AG08396 (cell line): ENCODE measurements at places on chromosomes 1 and 21.

DNA sequence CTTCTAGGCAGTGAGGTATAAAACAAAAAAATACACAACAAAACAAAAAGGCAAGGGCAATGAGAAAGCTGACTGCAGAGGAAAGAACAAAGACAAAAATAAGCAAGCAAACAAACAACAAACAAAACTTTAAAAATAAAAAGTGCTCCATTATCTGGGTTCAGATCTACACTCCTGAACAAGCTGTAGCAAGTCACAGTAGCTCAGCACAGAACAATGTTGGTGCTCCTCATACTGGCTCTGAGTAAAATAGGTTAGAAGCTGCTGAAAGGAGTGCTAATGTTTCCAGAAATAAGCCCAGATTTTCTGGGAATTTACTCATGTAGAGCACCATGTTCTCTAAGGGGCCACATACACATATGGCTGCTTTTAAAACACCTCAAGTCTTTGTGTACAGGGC, 16.6 kb upstream of the DUSP10 start:
- DNase-seq: no peak

- no peak for DNase-seq
Measured at GRCh38 chr1:172427191-172427590, 6.7 kb downstream of the C1orf105 start.

DNA sequence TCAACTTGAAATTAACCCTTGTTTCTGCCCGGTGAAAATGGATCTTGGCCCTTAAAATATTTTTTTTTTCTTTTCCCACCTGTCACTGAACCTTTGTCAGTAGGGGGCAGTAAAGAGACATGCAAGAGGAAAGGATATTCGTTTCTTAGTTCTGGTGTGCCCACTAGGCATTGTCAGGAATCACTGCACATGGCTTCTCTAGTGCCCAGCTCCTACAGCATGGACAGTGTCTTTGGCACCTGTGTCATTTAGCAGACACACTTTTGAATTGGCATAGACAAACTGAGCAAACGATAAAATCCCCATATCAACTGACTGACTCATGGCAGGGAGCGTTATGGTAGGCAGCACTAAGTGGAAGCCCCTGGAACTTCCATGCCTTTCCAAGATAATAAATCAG, 1048.1 kb downstream of the BRINP3 start:
- DNase-seq: peak; percentile 11

GRCh38 chr21:46196733-46197132, 12.5 kb upstream of the SPATC1L start:
- DNase-seq: no peak

DNA sequence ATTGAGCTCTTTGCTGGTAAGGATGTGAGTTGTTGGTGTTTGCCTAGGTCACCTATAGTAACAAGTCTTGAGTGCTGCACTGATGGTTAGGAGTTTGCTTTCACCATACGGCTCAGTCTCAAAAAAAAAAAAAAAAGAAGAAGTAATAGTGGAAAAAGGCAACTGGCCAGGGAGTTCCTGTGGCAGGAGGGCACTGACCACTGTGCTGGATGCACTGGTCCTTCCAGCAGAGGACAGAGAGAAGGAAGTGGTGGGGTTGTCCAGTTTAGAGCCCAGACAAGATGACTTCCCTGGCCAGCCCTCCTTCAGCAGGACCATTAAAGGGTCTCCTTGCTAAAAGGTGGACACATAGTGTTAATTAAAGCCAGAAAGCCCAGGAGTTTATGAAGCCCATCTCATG, 11.9 kb upstream of the PTCH2 start:
- no peak for DNase-seq

GRCh38 chr1:22808186-22808675, 97.6 kb downstream of the EPHB2 start:
- peak; percentile 91 for DNase-seq

- DNase-seq: no peak
Measured at GRCh38 chr1:239357867-239358266, 28.5 kb upstream of the CHRM3 start.

GRCh38 chr1:92367496-92367895, 68.6 kb downstream of the RPAP2 start:
- DNase-seq: no peak

GRCh38 chr1:3731583-3732433, 20.4 kb upstream of the CCDC27 start:
- no peak for DNase-seq

DNA sequence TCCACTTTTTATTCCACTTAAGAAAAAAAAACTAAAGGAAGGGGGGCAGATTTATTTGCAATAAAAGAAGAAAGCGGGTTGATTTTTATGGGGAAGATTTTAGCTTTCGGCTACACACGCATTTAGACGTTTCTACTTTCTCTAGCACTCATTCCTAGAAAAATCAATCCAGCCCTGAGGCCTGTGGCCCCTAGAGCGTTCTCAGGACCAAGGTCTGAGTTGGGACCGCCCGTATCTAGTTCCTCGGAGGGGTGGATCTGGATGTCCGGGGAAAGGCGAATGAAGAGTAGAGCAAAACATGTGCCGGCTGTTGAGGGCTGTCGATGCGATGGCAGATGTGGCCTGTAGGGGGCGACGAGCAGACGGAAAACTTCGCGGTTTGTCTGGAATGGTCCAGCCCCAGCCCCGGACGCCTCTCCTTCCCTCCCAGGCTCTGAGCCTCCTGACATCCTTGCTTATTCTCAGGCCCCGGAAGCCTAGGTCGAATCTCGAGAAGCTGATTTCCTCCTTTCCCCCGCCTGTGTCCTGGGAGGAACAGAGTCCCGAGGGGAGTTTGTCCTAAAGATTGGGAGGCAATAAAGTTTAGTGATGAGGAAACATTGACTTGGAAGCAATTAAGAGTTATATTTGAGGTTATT, 5.2 kb downstream of the FOXD3 start:
- DNase-seq: peak; percentile 88

DNA sequence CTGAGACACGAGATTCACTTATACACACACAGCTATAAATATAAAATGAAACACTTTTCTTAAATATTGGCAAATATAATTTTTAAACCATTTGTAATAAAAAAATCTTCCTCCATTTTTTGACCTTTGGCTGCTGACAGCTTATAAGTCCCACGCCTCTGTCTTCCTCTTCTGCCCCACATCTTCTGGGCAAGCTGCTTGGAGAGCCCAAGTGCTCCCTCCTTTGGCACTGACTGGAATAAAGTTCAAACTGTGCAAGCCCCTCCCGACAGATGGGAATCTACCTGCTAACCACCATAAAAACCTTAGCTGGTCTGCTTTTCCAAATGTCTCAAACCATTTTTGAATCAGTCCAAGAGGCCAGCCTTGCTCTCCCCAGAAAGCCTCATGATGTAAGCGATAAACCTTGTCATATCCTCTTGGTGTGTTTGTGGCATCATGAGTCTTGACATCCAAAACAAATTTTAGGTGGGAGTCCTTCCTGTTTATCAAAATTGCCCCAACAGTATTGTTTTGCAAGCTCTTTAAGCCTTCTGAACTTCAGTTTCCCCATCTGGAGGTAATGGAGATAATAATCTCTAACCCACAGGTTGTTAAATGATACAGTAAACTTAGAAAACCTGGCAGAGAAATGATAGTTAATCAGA, 99.8 kb downstream of the SNX7 start:
- DNase-seq: no peak

DNA sequence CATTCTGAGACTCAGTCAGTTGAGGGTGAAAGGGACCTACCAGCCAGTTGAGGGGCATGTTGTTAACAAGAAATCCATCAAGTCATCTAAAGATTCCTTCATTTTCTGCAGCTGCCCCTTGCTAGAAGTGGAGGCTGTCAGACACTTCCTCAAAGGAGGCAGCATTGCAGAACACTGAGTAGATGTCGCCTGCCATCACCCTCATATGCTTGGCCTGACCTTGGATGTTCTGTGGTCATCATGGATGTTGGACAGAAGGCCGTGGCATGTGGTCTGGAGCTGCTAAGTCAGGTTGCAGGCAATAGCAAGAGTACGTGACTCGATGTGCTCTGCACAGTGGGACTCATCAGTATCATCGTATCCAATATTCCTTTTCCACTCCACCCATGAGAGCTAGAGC, 70.6 kb downstream of the GATAD2B start:
- no peak for DNase-seq

GRCh38 chr1:180643693-180644092, 11.9 kb downstream of the XPR1 start:
- peak; percentile 18 for DNase-seq

DNA sequence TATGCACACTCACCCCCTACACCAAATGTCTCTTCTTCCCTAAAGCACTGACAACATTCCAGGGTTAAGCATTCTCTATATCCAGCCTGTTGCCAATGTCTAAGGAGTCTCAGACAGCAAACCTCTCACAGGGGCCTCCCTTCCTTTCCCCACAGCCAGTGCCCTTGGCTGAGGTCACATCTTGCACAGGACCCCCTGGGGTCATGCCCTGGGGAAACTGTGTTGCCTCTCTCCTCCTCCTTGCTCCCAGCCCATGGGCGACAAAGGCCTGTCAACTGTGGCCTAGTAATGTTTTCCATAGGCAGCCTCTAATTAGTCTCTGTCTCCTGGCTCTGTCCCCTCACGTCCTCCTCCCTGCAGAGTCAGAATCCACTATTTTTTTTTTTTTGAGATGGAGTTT, 54.6 kb downstream of the NENF start:
- no peak for DNase-seq

- peak; percentile 48 for DNase-seq
Measured at GRCh38 chr1:53971718-53972117, 25.6 kb downstream of the LRRC42 start.

GRCh38 chr1:63821091-63822005, 47.5 kb downstream of the ROR1 start:
- DNase-seq: no peak

GRCh38 chr1:182384387-182384960, 7.1 kb downstream of the GLUL start:
- no peak for DNase-seq

- peak; percentile 18 for DNase-seq
Measured at GRCh38 chr1:234743791-234744611, 134.0 kb upstream of the IRF2BP2 start.

- peak; percentile 84 for DNase-seq
Measured at GRCh38 chr1:111481387-111482221, 7.8 kb downstream of the C1orf162 start.

DNA sequence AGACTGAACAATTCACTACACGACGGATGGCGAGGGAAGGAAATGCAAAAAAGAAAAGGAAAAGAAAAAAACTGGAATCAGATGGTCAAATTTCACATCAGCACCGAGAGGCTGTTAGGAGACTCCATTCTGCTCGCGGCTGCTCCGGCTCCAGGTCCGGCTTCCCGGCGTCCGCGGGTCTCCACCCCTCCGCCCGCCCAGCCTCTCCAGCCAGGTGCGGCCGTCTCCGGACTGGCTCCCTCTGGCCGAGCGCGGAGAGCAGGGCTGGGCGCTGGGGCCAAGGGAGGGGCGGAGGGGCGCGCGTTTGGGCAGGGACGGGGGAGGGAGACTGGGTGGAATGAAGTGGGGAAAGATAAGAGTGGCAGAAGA, 332 bp downstream of the KCNJ6 start:
- peak; percentile 28 for DNase-seq

DNA sequence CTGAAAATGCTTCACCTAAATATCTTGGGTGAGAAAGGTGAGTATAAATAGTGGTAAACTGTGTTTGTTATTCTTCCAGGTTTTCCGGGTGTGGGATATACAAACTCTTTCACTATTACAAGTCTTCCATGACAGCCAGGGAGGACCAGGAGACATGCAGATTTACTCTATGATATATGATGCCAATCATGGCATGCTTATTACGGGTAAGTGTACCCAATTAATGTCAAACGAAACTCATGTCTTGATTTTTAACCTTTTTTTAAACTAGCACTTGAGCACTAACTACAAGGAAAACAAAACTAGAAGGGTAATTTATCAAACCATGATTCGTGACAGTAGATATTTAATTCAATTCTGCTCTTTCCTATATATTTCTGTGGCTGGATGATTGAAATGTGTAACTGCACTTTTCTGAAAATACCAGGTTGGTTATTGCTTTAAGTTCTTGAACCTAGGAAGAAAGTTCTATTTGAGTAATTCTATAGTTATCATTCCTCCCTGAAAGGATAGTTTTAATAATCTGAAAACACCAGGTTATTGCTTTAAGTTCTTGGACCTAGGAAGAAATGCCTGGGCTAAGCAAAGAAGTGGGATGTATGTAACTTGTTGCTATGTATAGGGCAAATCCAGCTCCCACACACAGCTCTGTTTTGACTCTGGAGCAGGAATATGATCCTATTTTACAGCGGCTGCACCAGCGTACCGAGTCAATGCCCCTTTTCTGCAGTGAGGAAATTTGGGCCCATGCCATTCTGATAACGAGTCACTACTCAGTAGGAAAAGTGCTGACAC, 86.4 kb downstream of the WDR64 start:
- DNase-seq: no peak

GRCh38 chr1:170214117-170215032, 68.6 kb downstream of the NTMT2 start:
- no peak for DNase-seq
